Activated CD4-positive, alpha-beta T cell treated with anti-CD3 and anti-CD28 coated beads, Interleukin-2, amount 50 U/mL, for 48 hours (primary cell): ENCODE measurements at places on chromosomes 6 and 20.

GRCh38 chr6:13923527-13924145 is 1.1 kb upstream of the RNF182 start:
- DNase-seq, result no peak

DNA sequence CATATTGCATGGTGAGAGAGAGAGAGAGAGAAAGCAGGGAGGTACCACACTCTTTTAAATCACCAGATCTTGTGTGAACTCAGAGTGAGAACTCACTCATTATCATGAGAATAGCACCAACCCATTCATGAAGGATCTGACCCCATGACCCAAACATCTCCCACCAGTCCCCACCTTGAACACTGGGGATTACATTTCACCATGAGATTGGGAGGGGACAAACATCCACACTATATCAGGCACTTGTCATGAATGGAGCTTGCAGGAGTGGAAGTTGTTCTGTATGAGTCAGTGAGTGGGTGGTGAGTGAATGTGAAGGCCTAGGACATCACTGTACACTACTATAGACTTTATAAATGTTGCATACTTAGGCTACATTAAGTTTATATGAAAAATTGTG is 47.7 kb upstream of the RNF182 start:
- no peak for DNase-seq

DNA sequence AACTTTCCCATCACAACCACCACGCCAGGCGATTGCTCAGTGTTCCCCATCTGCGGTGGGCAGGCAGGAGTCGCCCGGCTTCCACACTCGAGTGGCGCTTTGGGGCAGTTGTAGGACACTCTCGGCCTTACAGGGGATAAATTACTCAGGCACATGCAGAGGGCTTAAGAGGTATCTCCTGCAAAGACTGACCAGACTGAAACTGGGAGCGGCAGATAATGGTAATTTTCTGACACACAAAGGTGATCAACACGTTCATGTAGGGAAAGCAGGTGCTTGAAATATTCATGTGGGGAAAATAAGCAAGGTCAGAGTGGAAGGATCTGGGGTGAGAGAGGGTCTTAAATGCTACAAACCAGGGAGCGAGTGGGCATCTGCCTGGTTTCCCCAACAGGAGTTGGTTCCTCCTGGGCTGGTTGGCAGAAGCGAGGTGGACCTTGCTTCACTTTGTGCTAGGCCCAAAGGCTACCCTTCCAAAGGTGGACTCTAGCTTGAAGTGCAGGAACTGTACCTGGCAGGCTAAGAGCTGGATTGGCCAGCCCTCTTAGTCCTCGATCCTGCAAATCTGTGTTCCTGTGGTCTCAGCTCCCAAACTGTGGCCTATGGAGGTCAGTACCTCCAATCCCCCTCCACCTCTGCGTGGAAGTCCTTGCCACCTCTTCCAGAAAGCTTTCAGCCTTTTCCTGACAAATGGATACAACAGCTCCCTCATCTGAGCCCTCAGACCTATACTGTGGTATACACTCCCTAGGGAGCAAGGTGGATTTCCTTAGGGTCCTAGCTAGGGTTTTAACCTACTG is 16.7 kb downstream of the PLAGL2 start:
- DNase-seq, result no peak

DNA sequence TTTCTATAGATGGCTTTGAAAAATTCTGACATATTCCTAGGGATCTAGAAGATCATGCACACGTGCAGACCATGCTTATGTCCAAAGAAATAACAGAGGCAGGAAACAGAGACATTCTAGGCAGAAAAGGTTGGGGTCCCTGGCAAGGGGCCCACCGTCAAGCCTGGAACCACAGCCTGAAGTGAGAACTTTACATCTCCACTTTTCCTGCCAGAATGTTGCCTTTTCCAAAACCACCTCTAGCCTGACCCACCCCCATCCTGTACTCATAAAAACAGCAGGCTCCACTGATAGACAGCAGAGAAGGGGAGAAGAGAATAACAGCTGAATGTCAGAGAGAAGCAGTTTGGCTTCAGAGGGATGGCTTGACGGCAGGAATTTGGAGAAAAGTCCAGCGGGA is 257.3 kb upstream of the NT5E start:
- DNase-seq, result no peak

DNA sequence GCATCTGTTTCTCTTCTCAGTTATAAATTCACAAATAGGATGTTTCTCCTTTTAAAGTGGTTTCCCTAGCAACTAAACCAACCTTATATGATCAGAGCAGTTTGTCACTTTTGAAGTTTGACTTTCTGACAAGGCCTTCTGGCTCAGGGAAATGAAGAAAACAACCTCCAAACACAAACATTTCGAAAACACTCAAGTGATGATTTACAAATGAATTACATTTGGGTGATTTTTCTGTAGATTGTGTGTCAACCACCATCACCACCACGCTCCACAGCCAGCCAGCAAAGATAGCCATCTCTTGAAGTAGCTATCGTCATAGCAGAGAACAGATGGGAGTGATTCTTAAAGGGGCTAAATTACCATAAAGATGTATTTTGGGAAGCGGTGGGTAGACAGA is 16.5 kb upstream of the MLIP start:
- no peak for DNase-seq

- peak; percentile 4 for DNase-seq
Measured at GRCh38 chr20:43388268-43389002, 69.3 kb upstream of the SRSF6 start.

DNA sequence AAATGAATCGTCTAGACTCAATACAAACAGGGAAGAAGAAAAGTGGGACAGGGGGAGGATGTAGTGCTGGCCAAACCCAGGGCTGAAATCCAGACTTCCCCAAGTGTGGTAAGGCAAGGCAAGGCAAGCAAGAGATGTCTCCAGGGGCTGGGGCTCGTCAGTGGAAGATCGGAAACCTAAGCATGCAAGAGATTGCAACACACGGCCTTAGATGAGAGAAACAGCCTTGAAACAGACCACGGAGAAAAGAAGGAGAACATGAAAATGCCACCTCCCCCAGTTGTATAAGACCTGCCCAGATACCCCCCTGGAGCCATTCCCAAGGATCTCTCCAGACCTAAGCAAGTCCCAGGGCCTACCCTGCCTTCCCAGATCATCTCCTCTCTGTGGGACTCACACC is 20.0 kb downstream of the VEGFA start:
- no peak for DNase-seq

- no peak for DNase-seq
Measured at GRCh38 chr6:162736961-162737360, 9.2 kb downstream of the PACRG start.

DNA sequence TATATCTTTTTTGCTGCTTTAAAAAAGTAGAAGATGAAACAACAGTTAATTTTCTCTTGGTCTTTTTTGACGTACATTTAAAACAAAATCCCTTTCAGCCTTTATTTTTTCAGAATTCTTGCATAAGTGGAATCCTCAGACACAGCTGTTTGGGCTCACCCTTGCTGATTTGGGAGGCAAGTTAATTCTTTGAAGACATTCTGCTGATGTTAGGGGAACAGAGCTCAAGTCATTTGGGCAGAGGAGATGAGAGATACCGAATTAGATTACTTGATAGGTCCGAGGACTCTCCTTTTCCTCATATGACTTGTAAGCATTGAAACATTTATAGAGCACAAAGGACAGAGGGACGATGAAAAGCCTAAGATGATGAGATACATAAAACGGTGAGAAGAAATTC is 567.9 kb upstream of the CITED2 start:
- DNase-seq, result no peak

DNA sequence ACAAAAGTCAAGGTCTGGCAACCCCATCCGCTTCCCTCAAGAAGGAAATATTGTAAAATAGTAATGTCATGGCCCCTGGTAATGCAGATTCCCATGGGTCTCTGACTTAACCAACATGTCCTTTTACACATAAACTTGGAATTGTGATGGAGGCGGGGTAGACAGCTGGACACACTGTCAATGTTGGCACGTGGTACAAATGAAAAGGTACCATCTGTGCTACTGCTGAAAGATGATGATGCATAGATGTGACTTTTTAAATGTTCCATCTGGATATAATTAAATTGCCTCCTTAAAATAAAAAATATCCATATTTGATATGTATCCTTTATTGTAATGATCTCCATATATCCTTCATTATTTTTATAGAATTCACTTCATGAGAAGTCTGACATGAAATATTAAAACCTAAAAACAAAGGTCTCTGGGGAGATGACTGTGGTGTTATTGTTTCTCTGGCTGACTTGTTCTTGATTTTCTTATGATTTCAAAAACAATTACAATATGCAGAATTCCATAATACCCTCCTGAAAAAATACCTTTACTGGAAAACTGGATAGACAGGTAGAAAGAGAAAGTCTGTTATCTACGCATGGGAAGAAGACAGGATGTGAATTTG is 104.5 kb downstream of the MKKS start:
- no peak for DNase-seq

- DNase-seq, result peak; percentile 57
Measured at GRCh38 chr6:41733707-41734665, 1.4 kb downstream of the TFEB start.

DNA sequence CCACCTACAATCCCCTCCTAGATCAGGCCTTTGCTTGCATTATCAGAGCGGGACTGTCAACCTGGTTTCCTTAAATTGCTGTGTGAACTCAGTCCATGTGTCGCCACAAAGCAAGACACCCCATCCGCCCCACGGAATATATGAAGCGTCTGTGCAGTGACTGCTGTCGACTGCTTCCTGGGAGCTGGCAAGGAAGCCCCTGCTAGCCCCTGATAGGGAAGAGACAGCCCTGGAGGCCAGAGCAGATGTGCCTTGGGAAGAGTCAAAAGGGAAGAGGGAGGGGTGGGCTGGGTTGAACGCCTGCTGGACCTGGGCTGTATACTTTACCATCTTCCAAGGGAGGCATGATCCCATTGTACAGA is 44.1 kb upstream of the APCDD1L start:
- no peak for DNase-seq

- DNase-seq, result peak; percentile 49
Measured at GRCh38 chr20:57628047-57628961, 8.1 kb upstream of the ZBP1 start.

- no peak for DNase-seq
Measured at GRCh38 chr6:2480267-2480966, 235.0 kb upstream of the GMDS start.

DNA sequence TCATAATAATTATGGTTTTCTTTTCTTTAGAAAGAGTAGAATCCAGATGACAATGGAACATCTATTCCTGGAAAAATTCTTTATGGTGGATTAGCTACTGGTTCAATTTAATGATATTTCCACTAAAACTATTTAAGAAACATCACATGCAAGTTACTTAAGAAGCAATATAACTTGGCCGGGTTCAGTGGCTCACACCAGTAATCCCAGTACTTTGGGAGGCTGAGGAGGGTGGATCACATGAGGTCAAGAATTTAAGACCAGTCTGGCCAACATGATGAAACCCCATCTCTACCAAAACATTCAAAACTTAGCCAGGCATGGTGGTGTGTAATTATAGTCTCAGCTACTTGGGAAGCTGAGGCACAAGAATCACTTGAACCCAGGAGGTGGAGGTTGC is 65.9 kb upstream of the SMLR1 start:
- no peak for DNase-seq

DNA sequence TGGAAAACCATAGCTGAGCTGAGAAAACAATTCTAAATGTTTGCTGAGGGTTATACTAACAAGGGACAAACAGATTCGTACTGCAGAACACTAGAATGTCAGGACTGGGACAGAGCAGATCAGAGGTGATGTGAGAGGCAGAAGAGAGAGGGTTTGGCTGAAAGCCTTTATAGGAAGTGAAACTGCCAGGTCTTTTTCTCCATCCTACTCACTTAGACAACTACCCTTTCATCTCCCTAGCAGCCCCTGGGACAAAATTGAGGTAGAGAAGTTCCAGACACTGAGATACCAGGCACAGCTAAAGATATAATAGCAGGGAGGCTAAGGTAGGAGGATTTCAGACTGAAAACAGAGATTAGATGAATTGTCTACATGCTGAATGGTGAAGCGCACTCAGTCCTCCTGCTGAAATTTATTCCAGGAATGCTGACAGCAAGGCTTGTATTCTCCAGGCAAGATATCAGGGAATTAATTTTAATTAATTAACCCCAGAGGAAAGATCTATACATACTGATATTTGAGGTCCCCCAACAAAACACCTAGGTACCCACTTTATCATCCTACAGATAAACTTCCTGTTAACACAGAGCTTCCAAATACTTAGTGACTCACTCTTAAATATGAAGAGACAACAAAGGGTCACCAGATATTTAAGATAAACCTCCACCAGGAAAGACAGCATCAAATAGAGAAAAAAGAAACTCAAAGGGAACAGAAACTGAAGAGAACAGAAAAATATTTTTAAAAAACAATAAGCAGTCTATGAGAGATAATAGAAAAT is 12.6 kb upstream of the EIF2S2 start:
- no peak for DNase-seq

DNA sequence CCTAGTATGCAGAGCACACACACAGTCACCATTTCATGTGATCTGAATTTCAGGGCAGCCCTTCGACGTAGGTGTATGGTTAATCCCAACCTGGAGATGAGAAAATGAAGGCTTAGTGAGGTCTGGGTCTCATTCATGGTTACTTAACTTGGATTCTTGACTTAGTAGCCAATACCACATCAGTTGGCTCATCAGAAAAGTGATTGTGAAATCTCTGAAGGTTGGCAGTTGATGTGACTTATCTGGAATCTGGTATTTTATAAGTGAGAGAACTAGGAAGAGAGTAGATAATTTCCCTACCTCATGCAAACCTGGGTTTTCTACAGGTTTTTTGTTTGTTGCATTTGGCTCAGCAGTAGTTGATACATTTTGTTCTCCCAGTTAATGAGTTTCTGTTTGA is 123.7 kb downstream of the CCDC170 start:
- DNase-seq, result no peak

DNA sequence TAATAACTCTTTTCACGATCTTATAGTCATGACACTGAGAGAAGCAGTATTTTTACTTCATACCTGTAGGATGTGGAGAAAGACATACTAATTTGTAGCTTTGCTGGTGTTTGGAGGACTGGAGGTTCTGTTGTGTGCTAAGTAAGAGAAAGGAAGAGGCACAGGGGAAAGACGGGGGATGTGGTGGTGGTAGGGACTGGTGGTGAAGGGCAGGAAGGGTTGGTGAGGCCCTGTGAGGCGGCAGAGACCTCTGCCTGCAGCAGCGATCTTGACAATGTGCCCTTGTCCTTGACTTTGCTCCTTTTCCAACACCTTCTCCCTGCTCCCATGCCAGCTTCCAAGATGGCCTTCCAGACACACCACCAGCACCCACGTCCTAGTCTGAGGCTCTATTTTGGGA is 32.6 kb upstream of the MPC1 start:
- DNase-seq, result peak; percentile 31

- DNase-seq, result no peak
Measured at GRCh38 chr6:96611342-96611991, 48.5 kb downstream of the FHL5 start.
